Uterine smooth muscle cell (primary cell): ENCODE measurements at places on chromosomes 3 and 15. TPM values are rescaled to one million over a fixed set of nuclear protein-coding genes. Genes with fewer than 3 reads are reported as not detected.

The SLC9A9 gene
- total RNA-seq = 8.0 and 8.9 TPM in 2 replicates

The NOX5 gene
- 0.22 and 0.25 TPM in 2 replicates for total RNA-seq

The GATM gene
- 0.25 and 0.44 TPM in 2 replicates for total RNA-seq

The SEMA5B gene
- not detected in 2 replicates for total RNA-seq

The NRROS gene
- 2.2 and 3.0 TPM in 2 replicates for total RNA-seq
